ENCODE measurements at places on chromosomes 7 and 10. TPM values are rescaled to one million over a fixed set of nuclear protein-coding genes. Genes with fewer than 3 reads are reported as not detected.

MYL10 gene
- not detected for total RNA-seq

PLCE1 gene
- 0.52 TPM for total RNA-seq

CPA1 gene
- 0.17 TPM for total RNA-seq

AMZ1 gene
- total RNA-seq, result not detected

NODAL gene
- total RNA-seq, result 151 TPM

TRIM50 gene
- total RNA-seq, result not detected

MRPS16 gene
- total RNA-seq, result 129 TPM

SEC31B gene
- 3.2 TPM for total RNA-seq

SYT15B gene
- not detected for total RNA-seq

FOXI2 gene
- total RNA-seq, result 1.2 TPM

EPHB6 gene
- 8.8 TPM for total RNA-seq

SEMA3D gene
- total RNA-seq, result 1.6 TPM

NXPH1 gene
- 0.37 TPM for total RNA-seq

TRIL gene
- 1.5 TPM for total RNA-seq

TCAF2 gene
- 0.07 TPM for total RNA-seq

TRIM73 gene
- 1.4 TPM for total RNA-seq

ABCC2 gene
- 0.44 TPM for total RNA-seq

PALD1 gene
- 51.9 TPM for total RNA-seq

PGAM2 gene
- total RNA-seq, result 2.7 TPM

SLC26A3 gene
- not detected for total RNA-seq

CCDC136 gene
- total RNA-seq, result 14.7 TPM

SORCS3 gene
- total RNA-seq, result 0.03 TPM

MNX1 gene
- 1.2 TPM for total RNA-seq

NUDT13 gene
- 1.3 TPM for total RNA-seq

HOGA1 gene
- total RNA-seq, result not detected

CCL26 gene
- total RNA-seq, result 2.6 TPM

ABLIM1 gene
- total RNA-seq, result 29.5 TPM

DTX2 gene
- total RNA-seq, result 31.3 TPM

PITRM1 gene
- total RNA-seq, result 34.6 TPM

MCM7 gene
- 383 TPM for total RNA-seq

PNLIPRP2 gene
- total RNA-seq, result not detected

VAX1 gene
- total RNA-seq, result 0.81 TPM

CACNB2 gene
- total RNA-seq, result 1.0 TPM

MRC1 gene
- 0.17 TPM for total RNA-seq

PCBD1 gene
- total RNA-seq, result 51.1 TPM

ACSL5 gene
- total RNA-seq, result not detected

ADCYAP1R1 gene
- 1.8 TPM for total RNA-seq

HOXA4 gene
- total RNA-seq, result not detected

SMO gene
- 44.9 TPM for total RNA-seq

OR6B1 gene
- not detected for total RNA-seq

TRPV5 gene
- not detected for total RNA-seq

THSD7A gene
- total RNA-seq, result 0.69 TPM

SPAG6 gene
- not detected for total RNA-seq

CLRN3 gene
- total RNA-seq, result not detected

SPDYE16 gene
- total RNA-seq, result not detected

CTAGE8 gene
- not detected for total RNA-seq

EVX1 gene
- not detected for total RNA-seq

GCK gene
- total RNA-seq, result 2.8 TPM

RSPH10B2 gene
- 0.31 TPM for total RNA-seq

LRGUK gene
- total RNA-seq, result 0.59 TPM

MRPL43 gene
- 106 TPM for total RNA-seq

PTPN20 gene
- total RNA-seq, result not detected

GNAT3 gene
- not detected for total RNA-seq

FGFBP3 gene
- total RNA-seq, result 10.5 TPM

NEUROG3 gene
- total RNA-seq, result 0.14 TPM

ING3 gene
- total RNA-seq, result 6.7 TPM

SPDYE8 gene
- not detected for total RNA-seq

SPDYE5 gene
- not detected for total RNA-seq

CYP2C8 gene
- total RNA-seq, result 0.70 TPM

PTN gene
- total RNA-seq, result 17.3 TPM
